Pancreas (tissue), 10 donors: ENCODE measurements at places on chromosomes 5 and 9.

DNA sequence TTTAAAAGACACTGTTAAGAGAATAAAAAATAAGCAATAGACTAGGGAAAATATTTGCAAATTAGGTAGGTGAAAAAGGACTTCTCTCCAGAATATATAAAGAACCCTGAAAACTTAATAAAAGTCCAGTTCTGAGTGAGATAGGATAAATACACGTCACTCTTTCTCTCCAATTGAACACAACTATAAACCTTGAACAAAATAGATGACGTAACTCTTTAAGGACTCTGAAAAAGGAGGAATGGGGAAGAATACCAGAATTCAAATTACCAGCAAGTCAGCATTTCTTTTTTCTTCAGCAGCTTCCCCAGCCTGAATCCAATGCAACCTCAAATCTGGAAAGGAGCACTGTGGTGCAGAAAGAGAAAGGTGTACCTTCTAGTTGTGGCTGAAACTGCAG is 6.8 kb upstream of the WDR41 start:
- DNase-seq = no peak

DNA sequence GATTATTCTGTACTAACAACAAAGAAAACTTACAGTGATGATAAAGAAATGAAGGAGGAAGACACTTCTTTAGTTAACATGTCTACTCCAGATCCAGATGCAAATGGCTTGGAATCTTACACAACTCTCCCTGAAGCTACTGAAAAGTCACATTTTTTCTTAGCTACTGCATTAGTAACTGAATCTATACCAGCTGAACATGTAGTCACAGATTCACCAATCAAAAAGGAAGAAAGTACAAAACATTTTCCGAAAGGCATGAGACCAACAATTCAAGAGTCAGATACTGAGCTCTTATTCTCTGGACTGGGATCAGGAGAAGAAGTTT is 67.9 kb downstream of the VCAN start:
- no peak for DNase-seq

GRCh38 chr9:80928697-80929096 is 760.6 kb downstream of the TLE1 start:
- no peak for DNase-seq

GRCh38 chr9:5592904-5593303 is 36.0 kb upstream of the RIC1 start:
- no peak for DNase-seq

DNA sequence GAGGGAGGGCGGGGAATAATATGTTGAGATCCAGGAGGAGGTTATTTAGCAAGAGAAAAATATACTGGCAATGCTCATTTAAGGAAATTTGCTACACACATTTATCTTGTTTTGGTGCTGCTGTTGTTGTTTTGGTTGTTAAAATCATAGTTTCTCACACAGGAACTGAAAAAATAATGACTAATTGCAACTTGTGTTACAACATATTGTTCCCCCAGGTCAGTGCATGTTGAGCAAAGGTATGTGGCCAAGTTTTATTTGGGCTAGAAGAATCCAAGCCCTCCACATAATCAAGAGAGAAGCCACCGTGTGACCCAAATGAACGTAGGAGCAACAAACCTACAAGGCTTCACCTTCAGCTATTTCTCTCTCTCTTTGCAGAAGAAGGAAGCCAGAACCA is 220.3 kb upstream of the DAPK1 start:
- no peak for DNase-seq

DNA sequence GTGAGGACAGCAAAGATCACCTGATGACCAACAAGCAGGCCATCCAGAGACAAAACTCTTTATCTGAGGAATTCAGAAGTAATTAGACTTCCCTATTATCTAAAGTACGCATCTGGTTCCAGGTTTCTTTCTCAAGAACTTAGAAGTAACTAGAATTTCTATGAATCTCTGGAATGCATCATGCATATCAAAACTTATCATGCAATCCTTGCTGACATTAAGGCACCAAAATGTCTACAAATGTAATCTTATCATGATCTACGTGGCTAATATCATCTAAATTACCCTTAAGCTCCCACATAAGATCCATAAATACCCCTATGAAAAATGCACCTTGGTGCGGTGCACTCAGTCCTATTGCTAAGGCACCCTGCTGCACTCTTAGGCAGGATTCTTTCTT is 488.1 kb upstream of the TLE4 start:
- DNase-seq = no peak

DNA sequence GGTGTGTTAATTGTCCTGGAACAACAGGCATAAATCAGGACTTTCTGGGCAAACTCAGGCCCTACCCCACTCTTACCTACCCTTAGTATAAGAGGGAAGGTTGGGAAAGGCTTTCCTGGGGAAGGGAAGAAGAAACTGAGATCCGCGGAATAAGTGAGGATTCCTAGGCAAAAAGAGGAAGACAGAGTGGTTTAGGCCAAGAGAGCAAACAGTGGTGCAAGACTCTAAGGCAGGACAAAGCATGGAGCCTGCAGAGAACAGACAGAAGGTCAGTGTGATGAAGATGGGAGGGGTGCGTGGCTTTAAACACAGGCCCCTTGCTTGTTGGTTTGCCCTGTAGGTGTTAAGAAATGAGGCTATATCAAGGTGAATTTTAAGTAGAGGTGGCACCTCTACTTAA is 69.4 kb downstream of the TMC1 start:
- no peak for DNase-seq

DNA sequence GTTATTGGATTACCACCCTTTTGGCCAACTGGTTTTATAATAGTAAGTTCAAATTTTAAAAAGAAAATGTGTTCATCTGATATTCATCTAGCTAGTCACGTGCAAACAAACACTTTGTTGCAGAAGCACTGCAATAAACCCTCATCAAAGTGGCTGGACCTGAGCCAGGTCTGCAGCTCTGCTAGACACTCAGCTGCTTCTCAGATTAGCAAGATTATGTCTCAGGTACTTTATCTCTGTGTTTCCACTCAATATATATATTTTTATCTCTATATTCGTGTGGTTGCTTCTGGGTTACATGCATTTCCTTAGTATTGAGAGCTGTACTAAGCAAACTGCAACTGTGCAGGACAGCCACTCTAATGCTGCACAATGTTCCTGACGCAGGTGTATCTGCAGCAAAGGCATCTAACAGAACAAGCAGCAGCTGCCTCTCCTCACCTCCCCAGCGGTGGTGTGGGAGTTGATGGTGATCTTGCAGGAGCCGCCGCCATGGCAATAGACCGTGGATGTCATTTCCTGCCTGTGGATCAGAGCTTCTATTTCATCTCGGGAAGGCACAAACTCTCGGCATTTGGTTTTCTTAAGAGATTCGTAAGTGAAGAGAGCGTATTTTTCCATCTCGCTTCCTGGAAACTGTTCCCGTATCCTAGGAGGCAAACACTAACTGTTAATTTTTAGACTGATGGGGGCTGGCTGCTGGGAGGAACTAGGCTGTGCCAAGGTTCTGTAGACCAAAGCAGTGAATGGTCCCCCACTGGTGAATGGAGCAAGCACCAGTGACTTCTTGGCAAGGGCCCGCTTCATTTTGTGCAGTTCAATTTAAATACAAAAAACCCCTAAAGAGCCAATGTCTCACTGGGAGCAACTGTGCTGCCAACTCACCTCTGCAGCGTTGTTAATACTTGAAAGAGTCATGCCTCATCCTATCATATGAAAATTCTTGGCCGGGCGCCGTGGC is 56.7 kb upstream of the RETREG1 start:
- DNase-seq = no peak

DNA sequence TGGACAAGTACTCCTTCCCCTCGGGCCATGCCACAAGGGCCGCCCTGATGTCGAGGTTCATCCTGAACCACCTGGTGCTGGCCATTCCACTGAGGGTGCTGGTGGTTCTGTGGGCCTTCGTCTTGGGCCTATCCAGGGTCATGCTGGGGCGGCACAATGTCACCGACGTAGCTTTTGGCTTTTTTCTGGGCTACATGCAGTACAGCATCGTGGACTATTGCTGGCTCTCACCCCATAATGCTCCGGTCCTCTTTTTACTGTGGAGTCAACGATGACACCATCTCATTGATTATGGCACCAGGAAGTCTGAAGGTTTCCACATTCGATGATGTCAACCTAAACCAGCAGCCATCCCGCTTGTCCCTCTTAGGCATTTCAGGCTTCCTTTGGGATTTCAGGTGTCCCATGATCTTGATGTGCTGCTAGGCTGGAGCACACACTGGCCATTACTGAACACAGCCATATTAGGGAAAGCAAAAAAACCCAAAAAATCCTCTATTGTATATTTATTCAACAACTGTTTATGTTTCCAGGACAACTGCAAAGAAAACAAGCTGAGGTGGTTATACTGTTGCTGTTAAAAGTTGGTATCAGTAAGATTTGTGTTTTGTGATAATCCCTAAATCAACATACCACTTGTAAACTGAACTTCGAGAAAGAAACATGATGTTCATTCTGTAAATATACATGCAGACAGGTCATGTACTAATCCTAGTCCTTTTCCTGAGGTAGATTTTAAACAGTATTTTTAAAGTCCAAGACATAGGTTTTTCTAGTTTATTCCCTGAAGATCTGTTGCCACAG is 1.1 kb downstream of the PLPP6 start:
- DNase-seq = no peak

DNA sequence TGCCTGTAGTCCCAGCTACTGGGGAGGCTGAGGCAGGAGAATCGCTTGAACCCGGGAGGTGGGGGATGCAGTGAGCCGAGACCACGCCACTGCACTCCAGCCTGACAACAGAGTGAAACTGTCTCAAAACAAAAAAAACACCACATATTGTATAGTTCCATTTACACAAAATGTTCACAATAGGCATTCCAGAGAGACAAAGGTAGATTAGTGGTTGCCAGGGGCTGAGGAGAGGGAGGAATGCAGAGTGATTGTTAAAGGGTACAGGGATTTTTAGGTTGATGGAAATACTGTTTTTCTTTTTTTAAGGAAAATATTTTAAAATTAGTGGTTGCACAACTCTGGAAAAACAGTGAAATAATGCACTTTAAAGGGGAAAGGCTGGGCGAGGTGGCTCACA is 19.6 kb downstream of the ETF1 start:
- DNase-seq = no peak

GRCh38 chr9:90095682-90096081 is 490.9 kb downstream of the GADD45G start:
- peak; percentile 86 for DNase-seq

GRCh38 chr5:57768745-57769144 is 286.1 kb upstream of the ACTBL2 start:
- DNase-seq = no peak

- no peak for DNase-seq
These were observed 145.3 kb upstream of the SH3GL2 start for GRCh38 chr9:17433526-17433925.

GRCh38 chr9:87787735-87788134 is 61.8 kb downstream of the CTSL start:
- DNase-seq = no peak

GRCh38 chr5:135264451-135265440 is 134.3 kb downstream of the MACROH2A1 start:
- no peak for DNase-seq
